GDM1 (cell line): ENCODE measurements at places on chromosomes 1 and 21.

DNA sequence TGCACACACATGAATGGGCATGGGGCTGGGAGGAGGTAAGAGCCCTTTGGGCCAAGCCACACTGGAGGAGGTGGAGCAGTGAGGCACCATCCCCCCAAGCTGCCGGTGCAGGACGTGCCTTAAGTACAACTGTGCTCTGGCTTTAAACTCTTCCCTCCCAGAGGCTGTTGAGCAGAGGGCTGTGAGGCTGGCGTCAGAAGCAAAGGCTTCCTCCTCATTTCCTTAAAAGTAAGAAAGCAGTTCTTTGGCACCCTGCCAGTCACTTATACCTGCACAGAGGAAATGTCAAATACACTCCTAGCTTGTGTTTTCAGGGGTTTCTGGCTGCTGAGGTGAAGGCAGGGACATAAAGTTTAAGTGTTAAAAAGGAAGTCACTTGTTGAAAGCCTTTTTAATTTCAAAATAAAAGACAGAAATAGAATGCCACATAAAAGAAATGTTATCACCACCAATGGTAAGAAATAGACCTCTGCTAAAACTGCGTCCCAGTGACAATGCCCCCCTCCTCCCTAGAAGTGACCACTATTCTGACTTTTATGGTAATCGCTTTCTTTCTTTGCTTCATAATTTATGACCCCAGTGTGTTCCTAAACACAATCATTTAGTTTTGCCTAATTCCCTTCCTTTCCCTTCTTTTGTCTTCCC is 33.0 kb downstream of the LAMC2 start:
- peak; percentile 43 for DNase-seq

- DNase-seq = no peak
These were observed 88.3 kb downstream of the TPR start for GRCh38 chr1:186286615-186287315.

DNA sequence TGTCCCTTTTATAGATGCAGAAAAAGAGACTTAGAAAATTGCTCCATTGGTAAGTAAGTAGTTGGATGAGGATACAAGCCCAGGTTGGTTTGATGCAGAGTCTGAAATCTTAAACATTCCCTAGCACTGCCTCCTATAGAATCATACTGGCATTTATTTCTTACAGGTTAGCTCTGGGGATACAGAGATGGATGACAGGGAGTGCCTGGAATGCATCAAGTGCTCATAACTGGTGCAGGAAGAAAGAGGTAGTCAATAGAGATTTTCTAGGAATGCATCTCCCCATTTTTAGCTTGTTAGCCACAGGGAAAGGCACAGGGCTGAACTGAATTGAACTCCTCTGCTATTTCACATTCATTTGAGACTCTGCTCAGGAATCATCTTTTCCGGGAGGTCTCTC is 269.0 kb upstream of the USP24 start:
- no peak for DNase-seq

- no peak for DNase-seq
These were observed 239.8 kb upstream of the C1orf105 start for GRCh38 chr1:172180501-172181285.

- DNase-seq = no peak
These were observed at the start of gene ANGPTL1 for GRCh38 chr1:178870944-178871343. TSS of gene ANGPTL1 (minus strand) at chr1:178871077. CDS start at chr1:178865776, 5,301 bp downstream.

GRCh38 chr1:185813401-185813979 is 79.3 kb downstream of the HMCN1 start:
- DNase-seq = peak; percentile 1

GRCh38 chr21:29135481-29135880 is 5.0 kb downstream of the MAP3K7CL start:
- DNase-seq = no peak

DNA sequence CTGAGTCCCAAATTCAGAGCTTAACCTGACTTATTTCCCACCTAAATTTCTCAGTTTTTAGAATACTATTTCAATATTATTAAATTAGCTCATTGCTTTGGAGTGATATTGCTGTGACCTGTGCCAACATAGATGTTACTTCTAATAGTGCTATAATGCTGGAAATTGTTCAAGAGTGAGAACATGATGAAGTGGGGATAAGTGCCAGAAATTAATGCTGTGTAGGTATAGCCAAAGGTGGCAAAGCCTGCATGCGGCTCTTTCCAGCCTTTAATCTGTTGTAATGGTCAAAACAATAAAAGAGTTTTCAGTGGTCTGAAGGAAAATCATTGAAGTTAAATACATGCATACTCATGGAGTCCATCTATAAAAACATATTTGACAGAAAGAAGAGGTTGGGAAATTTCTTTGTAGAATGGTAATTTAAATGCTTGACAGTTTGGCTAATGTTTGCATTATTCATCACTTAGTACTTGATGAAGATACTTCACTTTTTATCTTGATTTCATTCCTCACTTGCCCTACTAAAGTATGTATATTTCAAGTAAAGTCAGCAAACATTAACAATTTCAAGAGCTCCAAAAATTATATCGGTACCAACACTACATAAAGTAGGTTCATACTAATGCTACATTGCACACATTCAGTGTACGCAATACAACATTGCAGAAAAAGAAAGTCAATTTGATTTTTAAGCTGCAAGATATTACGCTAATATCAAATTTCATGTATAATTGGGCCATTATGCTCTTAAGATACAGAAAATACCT is 82.1 kb downstream of the OLFM3 start:
- DNase-seq = no peak

GRCh38 chr1:229280921-229281320 is 10.0 kb downstream of the RAB4A start:
- no peak for DNase-seq

DNA sequence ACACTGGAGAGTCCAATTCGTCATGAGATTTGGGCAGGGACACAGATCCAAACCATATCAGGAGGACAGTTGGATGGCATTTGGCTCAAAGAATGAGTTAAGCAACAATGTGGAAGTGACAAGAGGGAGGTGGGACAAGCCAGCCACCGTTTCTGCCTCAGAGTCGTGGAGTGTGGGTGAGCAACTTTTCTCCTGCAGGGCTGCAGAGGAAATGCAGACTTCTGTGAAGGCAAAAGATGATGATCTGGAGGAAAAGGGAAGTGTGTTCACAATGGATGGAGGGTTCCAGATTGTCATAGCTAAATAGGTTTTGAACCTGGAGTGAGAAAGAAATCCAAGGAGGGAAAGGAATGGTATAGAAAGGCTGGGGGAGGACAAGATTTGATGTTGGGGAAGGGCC is 16.4 kb upstream of the KANK4 start:
- peak; percentile 54 for DNase-seq

- no peak for DNase-seq
These were observed 15.3 kb downstream of the ENO1 start for GRCh38 chr1:8863138-8863537.

GRCh38 chr1:113031171-113031933 is 41.6 kb upstream of the LRIG2 start:
- no peak for DNase-seq

DNA sequence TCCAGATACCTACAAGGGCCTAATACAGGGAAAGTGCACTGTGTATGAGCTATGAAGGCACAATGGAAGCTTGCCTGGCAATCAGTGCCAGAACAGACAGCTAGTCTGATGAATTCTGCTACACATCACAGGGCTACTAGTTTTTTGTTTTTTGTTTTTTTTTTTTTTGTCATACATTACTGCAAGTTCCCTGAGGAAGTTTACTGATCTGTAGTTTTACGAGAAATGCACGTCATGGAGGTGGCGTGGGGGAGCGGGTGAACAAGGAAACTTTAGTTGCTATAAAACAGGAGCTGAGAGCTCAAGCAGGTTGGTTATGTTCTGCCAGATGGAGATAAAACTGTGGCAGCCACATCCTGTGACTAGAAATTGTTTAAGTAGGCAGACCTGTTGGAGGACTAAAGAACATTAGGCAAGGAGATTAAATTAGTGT is 17.7 kb downstream of the PTPRC start:
- DNase-seq = peak; percentile 72

DNA sequence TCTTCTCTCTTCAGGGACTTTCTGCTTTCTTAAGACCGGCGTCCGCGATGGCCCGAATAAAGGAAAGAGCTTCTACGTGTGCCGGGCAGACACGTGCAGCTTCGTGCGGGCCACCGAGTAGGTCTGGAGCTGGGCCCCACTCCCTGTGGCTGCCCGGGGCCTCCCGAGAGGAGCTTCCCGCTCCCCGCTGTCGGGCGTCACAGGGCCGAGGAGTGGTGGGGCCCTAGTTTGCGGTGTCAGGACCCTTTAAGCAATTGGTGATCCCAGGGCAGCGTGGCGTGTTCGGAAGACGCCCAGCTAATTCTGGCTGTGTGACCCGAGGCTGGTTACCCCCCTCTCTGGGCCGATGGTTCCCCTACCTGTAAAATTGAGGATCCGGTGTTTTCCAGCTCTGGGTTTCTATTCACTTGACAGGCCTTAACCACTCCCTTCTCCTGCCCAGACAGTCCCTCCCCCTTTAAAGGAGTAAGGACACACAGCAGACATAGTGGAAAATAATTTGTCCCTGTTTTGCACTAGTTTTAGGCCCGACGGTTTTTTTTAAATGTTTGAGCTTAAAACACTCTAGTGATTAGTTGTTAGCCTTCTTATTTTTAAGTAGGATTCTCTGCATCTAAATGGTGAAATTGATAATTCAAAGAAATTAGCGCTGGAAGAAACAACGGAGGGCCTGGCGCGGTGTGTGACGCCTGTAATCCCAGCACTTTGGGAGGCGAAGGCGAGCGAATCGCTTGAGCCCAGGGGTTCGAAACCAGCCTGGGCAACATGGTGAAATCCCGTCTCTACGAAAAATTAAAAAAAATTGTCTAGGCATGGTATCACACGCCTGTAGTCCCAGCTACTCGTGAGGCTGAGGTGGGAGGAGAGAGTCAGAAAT is 553 bp downstream of the TTF2 start:
- no peak for DNase-seq

- no peak for DNase-seq
These were observed 2.7 kb downstream of the PTGFR start for GRCh38 chr1:78493451-78493850.

GRCh38 chr1:107359472-107360241 is 218.8 kb downstream of the NTNG1 start:
- no peak for DNase-seq

DNA sequence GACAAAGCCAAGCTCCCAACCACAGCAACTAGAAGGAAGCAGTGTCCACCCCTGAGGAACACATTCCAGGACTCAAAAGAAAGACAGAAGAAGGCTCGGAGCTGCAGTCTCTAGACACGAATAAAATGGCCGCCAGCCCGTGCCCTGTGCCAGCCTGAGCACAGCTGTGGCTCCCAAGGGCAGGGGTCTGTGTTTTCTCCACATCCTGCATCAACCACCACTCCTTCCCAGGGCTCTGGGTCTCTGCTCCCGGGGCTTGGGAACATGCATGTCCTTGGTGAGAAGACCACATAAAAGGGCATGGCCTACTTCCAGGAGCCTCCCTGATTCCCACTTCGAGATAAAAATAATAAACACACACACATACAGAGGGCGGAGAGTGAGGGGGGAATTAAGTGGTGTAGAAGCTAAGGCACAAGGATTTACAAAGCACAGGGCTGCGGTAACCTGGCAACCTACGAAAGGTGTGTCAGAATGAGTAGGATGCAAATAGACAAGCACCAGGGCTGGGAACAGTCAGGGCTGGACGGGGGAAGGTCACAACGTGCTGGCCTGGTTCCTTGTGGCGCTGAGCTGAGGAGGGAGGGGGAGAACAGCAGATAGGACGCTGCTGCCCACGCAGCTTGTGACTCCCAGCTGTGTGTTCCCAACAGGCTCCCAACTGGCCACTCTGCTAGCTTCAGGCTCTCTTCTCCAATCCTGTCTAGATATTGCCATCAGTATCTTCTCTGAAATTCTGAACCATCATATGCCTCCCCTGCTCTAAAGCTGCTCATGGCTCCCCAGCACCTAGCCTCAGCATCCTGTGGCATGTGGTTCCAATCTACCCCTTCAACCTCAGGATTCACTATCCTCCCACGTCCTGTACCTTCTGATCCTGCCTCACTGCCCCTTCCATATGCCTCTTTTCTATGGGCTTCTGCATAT is 72.5 kb downstream of the CD34 start:
- no peak for DNase-seq

GRCh38 chr1:93905734-93906133 is 3.5 kb downstream of the GCLM start:
- DNase-seq = no peak

DNA sequence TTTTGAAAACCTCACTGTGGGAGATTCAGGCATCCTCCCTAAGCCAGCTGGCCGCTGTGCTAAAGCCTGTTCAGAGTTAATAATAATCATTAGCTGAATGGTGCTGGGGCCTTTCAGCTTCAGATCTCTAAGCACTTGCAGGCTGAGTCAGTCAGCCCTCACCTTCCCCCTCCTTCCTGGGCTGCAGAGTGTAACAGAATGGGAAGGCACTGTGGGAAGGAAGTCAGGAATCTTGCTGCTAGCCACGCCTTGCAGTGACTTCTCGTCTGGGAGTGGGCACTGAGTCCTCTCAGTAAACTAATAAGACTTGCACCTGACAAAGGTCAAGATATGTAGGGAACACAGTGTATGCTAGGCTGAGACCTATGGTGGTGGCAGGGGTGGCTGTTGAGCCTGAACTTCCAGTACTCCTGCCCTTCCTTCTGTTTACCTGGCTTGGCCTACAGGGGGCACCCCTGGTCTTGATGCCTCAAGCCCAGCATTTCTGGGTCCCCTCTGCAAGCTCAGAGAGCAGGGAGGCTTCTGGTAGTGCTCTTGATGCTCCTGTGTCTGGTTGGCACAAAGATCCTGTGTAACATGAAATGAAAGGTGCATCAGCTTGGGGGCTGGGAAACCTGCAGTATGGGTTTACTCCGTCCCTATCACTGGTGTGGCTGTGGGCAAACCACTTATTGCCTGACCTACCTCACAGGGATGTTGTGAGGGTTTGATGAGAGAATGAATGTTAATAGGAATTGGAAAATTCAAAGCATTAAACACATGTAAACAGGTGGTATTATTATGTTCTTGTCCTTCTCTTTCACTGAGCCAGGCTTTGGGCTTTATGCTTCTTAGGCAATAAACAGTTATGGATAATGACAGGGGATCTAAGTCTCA is 6.0 kb downstream of the CYB561D1 start:
- DNase-seq = peak; percentile 41

DNA sequence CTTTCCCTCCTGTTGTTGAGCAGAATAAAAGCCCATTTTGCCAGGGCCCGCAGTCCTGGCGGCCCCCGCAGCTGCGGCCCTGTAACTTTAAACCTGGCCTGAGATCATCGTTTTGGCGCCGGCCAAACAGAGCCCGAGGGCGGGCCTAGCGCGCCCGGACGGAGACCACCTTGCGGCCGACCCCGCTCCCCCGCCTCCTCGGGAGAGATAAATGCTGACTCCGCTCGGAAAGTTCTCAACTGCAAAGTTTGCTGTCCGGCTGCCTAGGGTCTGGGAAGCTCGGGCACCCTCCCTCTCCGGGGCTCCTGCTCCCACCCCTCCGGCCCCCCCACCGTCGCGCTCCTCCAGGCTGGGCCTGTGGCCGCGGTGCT is at the start of gene PDPN:
PDPN (plus strand) TSS at position 238 of the 371 bp plus-strand sequence. CDS start 202 bp downstream, outside the sequence.
- no peak for DNase-seq
